Upper lobe of left lung (tissue), 6 donors: ENCODE measurements at places on chromosomes 4 and X.

DNA sequence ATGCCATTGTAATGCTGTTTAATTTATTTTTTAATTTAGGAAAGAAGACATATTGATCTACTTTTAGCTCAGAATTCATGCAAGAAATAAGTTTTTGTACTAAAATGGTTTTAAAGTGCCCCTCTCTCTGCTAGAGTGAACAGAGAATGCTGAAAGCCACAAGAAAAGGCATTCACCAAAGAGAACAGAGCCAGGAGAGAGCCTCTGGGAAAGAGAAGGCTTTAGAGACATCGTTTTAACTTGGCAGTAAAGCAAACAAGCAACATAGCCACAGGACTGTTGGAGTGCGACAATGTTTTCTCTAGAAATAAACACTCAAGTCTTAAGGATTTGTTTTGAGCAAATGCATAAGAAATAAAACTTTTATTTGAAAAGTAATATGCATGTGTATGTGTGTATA is 484.1 kb upstream of the CPEB2 start:
- no peaks in the 10 kb centered on the region for H3K4me1 ChIP-seq
- no peak overlapping the region for H3K27ac ChIP-seq
- no peak overlapping the region for H3K4me3 ChIP-seq
- H3K27me3 ChIP-seq: no peaks in the 10 kb centered on the region
- DNase-seq: no peak
- no peaks in the 10 kb centered on the region for H3K36me3 ChIP-seq

- H3K36me3 ChIP-seq: no peaks in the 10 kb centered on the region
- H3K27me3 ChIP-seq: no peaks in the 10 kb centered on the region
- no peak overlapping the region for H3K4me3 ChIP-seq
These were observed 21.5 kb downstream of the DNAAF6 start for GRCh38 chrX:107227780-107228485.

DNA sequence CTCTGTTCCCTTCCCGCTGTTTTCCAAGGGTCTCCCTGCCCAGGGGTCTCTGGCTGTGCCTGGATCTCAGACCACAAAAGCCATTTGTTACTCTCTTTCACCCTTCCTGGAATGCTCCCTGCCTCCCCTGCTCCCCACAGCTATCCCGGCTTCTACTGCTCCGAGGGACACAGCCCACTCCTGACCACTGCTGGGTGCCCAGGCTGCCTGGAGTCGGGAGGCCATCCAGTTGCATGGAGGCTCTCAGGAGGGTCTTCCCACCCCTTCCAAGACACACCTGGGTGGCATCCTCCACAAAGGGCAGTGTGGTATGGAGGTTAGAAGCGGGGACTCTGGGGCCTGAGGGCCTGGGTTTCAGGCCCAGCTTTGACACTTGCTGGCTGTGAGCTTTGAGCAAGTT is 101.1 kb downstream of the PPP2R2C start:
- no peaks in the 10 kb centered on the region for H3K4me1 ChIP-seq
- DNase-seq: no peak
- no peak overlapping the region for H3K4me3 ChIP-seq
- H3K36me3 ChIP-seq: no peaks in the 10 kb centered on the region
- H3K27ac ChIP-seq: no peak overlapping the region

DNA sequence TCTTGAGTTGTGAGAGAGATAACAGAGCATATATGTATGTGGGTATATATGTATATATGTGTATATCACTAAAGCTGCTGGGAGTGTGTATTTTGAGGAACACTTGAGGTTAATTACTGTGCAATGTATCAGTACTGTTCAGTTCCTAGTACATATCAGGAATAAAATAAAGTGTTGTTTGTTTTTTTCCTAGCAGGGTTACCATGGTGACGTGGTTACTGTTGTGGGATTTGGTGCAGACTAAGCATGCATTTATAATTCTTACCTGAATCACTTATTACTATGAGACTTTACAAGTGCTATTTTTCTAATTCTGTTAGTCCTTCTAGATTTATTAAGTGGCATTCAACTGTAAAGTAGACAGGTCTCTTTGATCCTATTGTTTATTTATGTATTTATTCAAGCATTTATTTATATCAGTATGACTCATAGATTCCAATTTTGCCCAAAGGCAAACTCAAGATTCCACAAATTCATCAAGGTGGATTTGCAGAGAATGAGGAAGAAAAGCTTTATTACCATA is 26.9 kb upstream of the BEX4 start:
- H3K4me1 ChIP-seq: no peaks in the 10 kb centered on the region
- H3K36me3 ChIP-seq: no peaks in the 10 kb centered on the region
- DNase-seq: no peak
- no peaks in the 10 kb centered on the region for H3K27me3 ChIP-seq
- H3K4me3 ChIP-seq: no peak overlapping the region

DNA sequence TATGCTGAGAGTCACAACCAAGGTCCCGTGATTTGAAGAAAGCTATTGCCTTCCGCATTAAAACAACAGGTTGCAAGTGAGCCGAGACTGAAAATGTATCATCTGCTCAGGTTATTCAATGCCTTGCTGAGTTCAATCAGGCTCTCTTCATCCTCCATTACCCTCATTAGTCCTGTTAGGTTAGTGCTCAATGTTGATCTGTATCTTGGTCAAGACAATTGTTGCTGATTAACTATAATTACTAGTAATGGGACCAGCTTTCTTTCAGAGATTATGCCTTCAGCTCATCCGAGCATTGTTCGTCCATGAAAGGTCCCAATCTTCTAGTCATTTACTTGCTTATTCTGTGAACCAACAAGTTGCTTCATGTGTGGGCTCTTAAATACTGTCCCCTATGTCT is 534.6 kb upstream of the FAM241A start:
- no peak overlapping the region for H3K27ac ChIP-seq
- no peak overlapping the region for H3K4me3 ChIP-seq

- no peak overlapping the region for H3K4me3 ChIP-seq
- no peak overlapping the region for H3K27ac ChIP-seq
- H3K36me3 ChIP-seq: no peaks in the 10 kb centered on the region
- H3K4me1 ChIP-seq: no peaks in the 10 kb centered on the region
- DNase-seq: no peak
- no peaks in the 10 kb centered on the region for H3K27me3 ChIP-seq
These were observed 60.2 kb downstream of the MAOB start for GRCh38 chrX:43822014-43822413.

- no peaks in the 10 kb centered on the region for H3K36me3 ChIP-seq
- H3K27me3 ChIP-seq: no peaks in the 10 kb centered on the region
- H3K27ac ChIP-seq: no peak overlapping the region
- no peak overlapping the region for H3K4me3 ChIP-seq
These were observed 22.9 kb upstream of the CPE start for GRCh38 chr4:165355900-165356300.

DNA sequence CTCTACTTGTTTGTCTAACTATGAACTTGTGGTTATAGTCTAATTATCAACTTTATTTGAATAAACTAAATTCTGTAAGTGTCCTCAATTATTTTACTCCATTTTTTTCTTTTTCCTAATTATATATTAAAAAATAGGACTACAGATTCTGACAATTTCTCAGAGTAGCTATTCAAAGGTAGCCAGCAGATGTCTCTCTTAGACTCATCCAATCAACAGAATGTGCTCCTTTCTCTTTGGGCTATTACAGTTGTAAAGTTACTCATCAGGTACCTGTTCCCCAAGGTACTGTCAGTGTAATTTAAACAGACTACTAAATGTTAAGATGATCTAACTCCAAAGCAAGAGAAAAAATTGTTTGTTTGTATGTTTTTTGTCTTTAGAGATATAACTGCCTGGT is 248.6 kb downstream of the PCDH18 start:
- H3K27ac ChIP-seq: no peak overlapping the region
- H3K27me3 ChIP-seq: no peaks in the 10 kb centered on the region
- DNase-seq: no peak
- H3K36me3 ChIP-seq: no peaks in the 10 kb centered on the region
- no peak overlapping the region for H3K4me3 ChIP-seq

DNA sequence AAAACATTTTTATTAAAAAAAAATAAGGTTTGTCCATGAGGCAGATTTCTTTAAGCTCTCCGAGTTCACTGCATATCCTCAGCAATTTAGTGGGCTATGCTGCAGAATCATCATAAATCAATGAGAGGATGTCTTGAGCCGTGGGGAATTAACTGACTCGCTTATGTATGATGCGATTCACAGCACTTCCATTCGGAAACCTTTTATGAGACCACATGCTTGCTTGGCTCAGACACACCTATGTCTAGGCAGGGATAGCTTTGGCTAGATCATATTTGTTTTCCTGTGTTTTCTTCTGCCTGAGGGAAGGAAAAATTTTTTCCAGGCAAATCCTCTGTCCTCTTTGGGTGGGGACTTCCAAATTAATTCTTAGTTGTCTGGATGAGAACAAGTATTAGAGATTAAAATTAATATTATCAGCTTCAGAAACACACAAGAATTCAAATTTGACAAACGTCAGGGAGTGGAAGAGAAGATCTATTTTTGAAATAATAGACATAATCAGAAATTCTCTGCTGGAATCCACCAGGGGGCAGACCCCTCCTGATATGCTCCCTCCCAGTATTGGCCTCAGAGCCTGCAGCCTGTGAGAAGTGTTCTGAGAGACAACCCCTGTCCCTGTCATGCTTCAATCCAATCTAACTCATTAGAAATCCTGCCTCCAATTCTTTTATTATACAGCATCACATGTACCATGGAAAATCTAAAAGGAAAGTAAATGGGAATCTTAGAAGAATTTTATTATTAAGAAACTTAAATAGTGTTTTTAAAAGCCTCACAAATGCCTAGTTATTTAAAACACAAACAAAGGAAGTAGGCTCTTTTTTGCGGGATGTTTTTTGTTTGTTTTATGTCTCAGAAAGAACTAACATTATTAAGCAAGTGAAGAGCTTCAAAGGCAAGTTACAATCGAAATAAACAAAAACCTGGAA is 345.1 kb upstream of the TACR3 start:
- no peaks in the 10 kb centered on the region for H3K27me3 ChIP-seq
- no peak overlapping the region for H3K4me3 ChIP-seq
- no peaks in the 10 kb centered on the region for H3K36me3 ChIP-seq
- H3K27ac ChIP-seq: no peak overlapping the region
- DNase-seq: no peak

DNA sequence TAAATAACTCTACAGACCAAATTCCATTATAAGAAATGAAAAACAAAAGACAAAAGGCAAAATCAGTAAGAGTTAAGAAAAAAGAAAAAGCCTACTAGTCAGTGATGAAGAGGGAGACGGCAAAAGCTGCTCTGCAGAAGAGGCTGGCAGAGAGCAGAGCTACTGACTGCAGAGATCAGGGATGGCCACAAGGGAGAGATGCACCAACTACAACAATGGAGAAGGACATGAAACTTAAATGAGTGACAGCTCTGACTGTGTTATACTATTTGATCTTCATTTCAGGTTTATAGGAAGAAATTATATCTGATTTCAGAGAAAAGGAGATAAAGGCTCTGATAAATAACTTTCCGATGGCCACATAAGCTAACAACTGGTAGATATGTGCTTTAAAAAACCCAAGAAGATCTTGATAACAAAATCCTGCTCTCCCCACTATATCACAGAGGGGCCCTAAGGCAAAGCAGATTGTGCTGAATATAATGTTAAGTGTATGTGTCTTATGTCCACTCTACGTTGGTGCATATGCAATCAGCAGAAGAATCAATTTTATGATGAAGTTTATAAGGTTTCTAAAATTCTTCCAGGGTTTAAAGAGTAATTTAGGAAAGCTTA is 58.4 kb upstream of the COX18 start:
- no peak for DNase-seq
- H3K4me3 ChIP-seq: no peak overlapping the region
- H3K36me3 ChIP-seq: peaks cover 6% of the 10 kb centered on the region
- H3K27ac ChIP-seq: no peak overlapping the region

- H3K4me3 ChIP-seq: no peak overlapping the region
- no peaks in the 10 kb centered on the region for H3K4me1 ChIP-seq
- no peaks in the 10 kb centered on the region for H3K36me3 ChIP-seq
These were observed 496.9 kb upstream of the DIPK2B start for GRCh38 chrX:45697591-45697990.

GRCh38 chrX:57285001-57285400 is 1.5 kb upstream of the FAAH2 start:
- no peaks in the 10 kb centered on the region for H3K4me1 ChIP-seq
- no peak overlapping the region for H3K27ac ChIP-seq
- DNase-seq: no peak
- no peaks in the 10 kb centered on the region for H3K27me3 ChIP-seq
- H3K36me3 ChIP-seq: no peaks in the 10 kb centered on the region
- H3K4me3 ChIP-seq: no peak overlapping the region

GRCh38 chr4:99574530-99575324 is at the start of gene MTTP:
Gene MTTP (plus strand): TSS chr4:99574824. CDS start chr4:99574910, 86 bp downstream.
- no peaks in the 10 kb centered on the region for H3K27me3 ChIP-seq
- H3K4me3 ChIP-seq: no peak within 1 kb of the TSS
- DNase-seq: no peak
- no peaks in the 10 kb centered on the region for H3K4me1 ChIP-seq
- H3K27ac ChIP-seq: no peak within 1 kb of the TSS

DNA sequence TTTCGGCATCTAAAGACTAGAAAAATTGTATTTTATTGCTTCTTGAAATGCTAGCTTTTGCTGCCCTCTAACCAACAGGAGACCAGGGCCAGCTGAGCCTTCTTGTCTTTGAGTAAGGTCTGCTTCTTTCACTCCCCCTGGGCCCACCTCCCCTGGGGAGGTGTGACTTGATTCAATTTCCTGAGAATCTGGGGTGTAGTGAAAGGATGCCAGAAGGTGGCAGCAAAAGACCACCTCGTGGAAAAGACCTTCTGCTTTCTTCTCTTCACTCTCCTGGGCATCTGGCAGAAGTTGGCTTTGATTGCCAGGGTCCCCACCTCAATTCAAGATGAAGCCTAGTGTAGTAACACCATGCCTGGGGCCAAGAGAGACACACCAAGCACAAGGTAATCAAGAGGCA is 96.5 kb upstream of the MAOA start:
- H3K27me3 ChIP-seq: no peaks in the 10 kb centered on the region
- no peaks in the 10 kb centered on the region for H3K4me1 ChIP-seq
- peak; percentile 39 for DNase-seq
- H3K4me3 ChIP-seq: no peak overlapping the region
- no peaks in the 10 kb centered on the region for H3K36me3 ChIP-seq

DNA sequence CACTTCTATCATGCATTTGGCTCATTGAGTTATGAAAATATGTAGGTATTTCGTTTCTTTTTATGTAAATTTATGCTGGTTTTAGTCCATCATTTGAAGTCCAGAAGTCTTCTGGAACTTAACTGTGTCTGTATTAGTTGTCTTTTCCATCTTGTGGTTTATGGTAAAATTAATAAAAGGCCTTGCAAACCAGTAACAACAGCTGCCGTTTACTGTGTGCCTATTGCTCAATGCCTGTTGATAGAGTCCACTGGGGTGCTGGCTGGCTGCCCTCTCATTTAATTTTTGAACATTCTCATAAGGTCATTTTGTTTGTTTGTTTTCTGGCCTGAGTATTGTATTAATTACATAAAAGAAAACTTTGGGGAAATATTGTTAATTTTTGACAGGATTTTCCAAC is 98.0 kb downstream of the NAA11 start:
- no peak for DNase-seq
- H3K4me3 ChIP-seq: no peak overlapping the region
- no peak overlapping the region for H3K27ac ChIP-seq
- no peaks in the 10 kb centered on the region for H3K36me3 ChIP-seq
- H3K27me3 ChIP-seq: no peaks in the 10 kb centered on the region
- H3K4me1 ChIP-seq: no peaks in the 10 kb centered on the region

- no peak overlapping the region for H3K27ac ChIP-seq
- H3K4me1 ChIP-seq: no peaks in the 10 kb centered on the region
- no peak for DNase-seq
- H3K36me3 ChIP-seq: no peaks in the 10 kb centered on the region
These were observed 45.1 kb downstream of the VSIG4 start for GRCh38 chrX:65994519-65995506.

- no peaks in the 10 kb centered on the region for H3K27me3 ChIP-seq
- H3K4me1 ChIP-seq: no peaks in the 10 kb centered on the region
- H3K27ac ChIP-seq: no peak overlapping the region
- no peaks in the 10 kb centered on the region for H3K36me3 ChIP-seq
These were observed 272.7 kb upstream of the FAT4 start for GRCh38 chr4:125042041-125042440.
